Activated CD4-positive, alpha-beta T cell treated with anti-CD3 and anti-CD28 coated beads, Interleukin-2, amount 10 ng/mL, durations not matched to agents 7 days and 5 days (primary cell): ENCODE measurements at places on chromosomes 11 and 22. TPM values are rescaled to one million over a fixed set of nuclear protein-coding genes. Genes with fewer than 3 reads are reported as not detected.

The MYBPC3 gene
- not detected for total RNA-seq

The KREMEN1 gene
- total RNA-seq, result 0.15 TPM

The LGALS12 gene
- not detected for total RNA-seq

The JAM3 gene
- 4.8 TPM for total RNA-seq

The SLC22A9 gene
- total RNA-seq, result not detected

The APOL4 gene
- 0.54 TPM for total RNA-seq

The TIMM10 gene
- 87.3 TPM for total RNA-seq

The PHOX2A gene
- not detected for total RNA-seq

The PGAP2 gene
- 30.9 TPM for total RNA-seq

The FOLR3 gene
- not detected for total RNA-seq

The GLYAT gene
- total RNA-seq, result not detected

The ENTHD1 gene
- 0.21 TPM for total RNA-seq

The SLC37A2 gene
- 0.73 TPM for total RNA-seq

The LRRC32 gene
- 0.87 TPM for total RNA-seq

The VSTM5 gene
- not detected for total RNA-seq

The CLMP gene
- total RNA-seq, result 0.15 TPM

The MYO7A gene
- 0.15 TPM for total RNA-seq

The MPZL3 gene
- total RNA-seq, result 22.0 TPM

The FADS1 gene
- 25.7 TPM for total RNA-seq

The LDLRAD3 gene
- total RNA-seq, result not detected

The ESAM gene
- total RNA-seq, result 0.19 TPM

The HORMAD2 gene
- total RNA-seq, result not detected

The APLNR gene
- total RNA-seq, result not detected

The GNG3 gene
- not detected for total RNA-seq

The RAG2 gene
- not detected for total RNA-seq

The CRYAB gene
- total RNA-seq, result not detected

The FCHSD2 gene
- total RNA-seq, result 57.2 TPM

The LPXN gene
- total RNA-seq, result 208 TPM

The PRG3 gene
- total RNA-seq, result not detected

The CRKL gene
- total RNA-seq, result 82.2 TPM

The MMP7 gene
- total RNA-seq, result not detected

The HTR3A gene
- not detected for total RNA-seq

The KCTD14 gene
- total RNA-seq, result 0.25 TPM
